HepG2 (cell line): ENCODE measurements at places on chromosomes 2 and 18. TPM values are rescaled to one million over a fixed set of nuclear protein-coding genes. Genes with fewer than 3 reads are reported as not detected.

UCN gene
- 0.36 and 1.2 TPM in 2 replicates for total RNA-seq

POTEJ gene
- total RNA-seq, result 0.04 TPM in 1 of 2 replicates, not detected in the other

GRCh38 chr2:45567974-45568789 lies 42.9 kb downstream of the SRBD1 start:
- H3K4me1 ChIP-seq, result peaks cover 20% of the 10 kb centered on the region
- no peak for DNase-seq
- H3K4me3 ChIP-seq, result no peak overlapping the region
- H3K27ac ChIP-seq, result no peak overlapping the region
- H3K27me3 ChIP-seq, result no peaks in the 10 kb centered on the region

- no peaks in the 10 kb centered on the region for H3K4me1 ChIP-seq
- H3K4me3 ChIP-seq, result no peak overlapping the region
- no peak for DNase-seq
- no peak overlapping the region for H3K27ac ChIP-seq
- H3K27me3 ChIP-seq, result no peaks in the 10 kb centered on the region
Measured at GRCh38 chr2:23221236-23221635, 163.7 kb upstream of the KLHL29 start.

DNA sequence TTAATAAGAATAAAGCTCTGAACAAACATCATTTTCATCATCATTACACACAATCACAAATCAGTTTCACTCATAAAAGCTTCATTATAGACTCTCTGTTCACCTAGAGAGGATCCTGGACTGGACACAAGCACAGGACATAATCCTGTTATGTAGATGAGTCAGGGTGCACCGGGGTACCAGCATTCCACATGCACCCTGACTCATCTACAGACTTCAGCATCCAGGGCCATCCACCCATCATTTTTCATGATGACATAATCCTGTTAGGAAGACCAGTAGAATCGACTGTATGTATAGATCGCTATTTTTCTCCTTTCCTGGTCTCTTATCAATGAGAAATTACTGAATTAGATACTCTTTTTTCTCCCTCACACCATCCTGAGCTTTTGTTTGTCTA lies 73.7 kb upstream of the PIK3C3 start:
- no peaks in the 10 kb centered on the region for H3K27me3 ChIP-seq
- H3K4me3 ChIP-seq, result no peak overlapping the region
- H3K36me3 ChIP-seq, result no peaks in the 10 kb centered on the region
- no peak for DNase-seq
- H3K4me1 ChIP-seq, result no peaks in the 10 kb centered on the region

GRCh38 chr2:12304564-12305171 lies 412.1 kb upstream of the TRIB2 start:
- no peak for DNase-seq
- no peak overlapping the region for H3K4me3 ChIP-seq
- H3K36me3 ChIP-seq, result no peaks in the 10 kb centered on the region
- H3K27ac ChIP-seq, result no peak overlapping the region
- no peaks in the 10 kb centered on the region for H3K27me3 ChIP-seq
- no peaks in the 10 kb centered on the region for H3K4me1 ChIP-seq

- no peaks in the 10 kb centered on the region for H3K36me3 ChIP-seq
- no peaks in the 10 kb centered on the region; the same call in 1 of the 2 replicates for H3K27me3 ChIP-seq
- no peak overlapping the region for H3K4me3 ChIP-seq
- H3K4me1 ChIP-seq, result no peaks in the 10 kb centered on the region
Measured at GRCh38 chr2:222269132-222269531, 29.7 kb downstream of the PAX3 start.

AGAP1 gene
- total RNA-seq, result 21.2 and 21.3 TPM in 2 replicates

- H3K27me3 ChIP-seq, result peaks cover 9% of the 10 kb centered on the region
- no peak overlapping the region for H3K27ac ChIP-seq
- H3K36me3 ChIP-seq, result no peaks in the 10 kb centered on the region
Measured at GRCh38 chr2:241870611-241871537, 1.3 kb downstream of the RTP5 start.

GRCh38 chr2:170241756-170242155 lies 63.8 kb downstream of the MYO3B start:
- no peaks in the 10 kb centered on the region for H3K4me1 ChIP-seq
- no peaks in the 10 kb centered on the region for H3K36me3 ChIP-seq
- DNase-seq, result no peak
- no peak overlapping the region for H3K27ac ChIP-seq
- no peak overlapping the region for H3K4me3 ChIP-seq
- H3K27me3 ChIP-seq, result no peaks in the 10 kb centered on the region; the same call in none of the 2 replicates

- H3K27me3 ChIP-seq, result no peaks in the 10 kb centered on the region
- H3K4me1 ChIP-seq, result no peaks in the 10 kb centered on the region
- no peak for DNase-seq
- no peak overlapping the region for H3K27ac ChIP-seq
Measured at GRCh38 chr18:74645679-74646078, 48.0 kb downstream of the ZNF407 start.

DNA sequence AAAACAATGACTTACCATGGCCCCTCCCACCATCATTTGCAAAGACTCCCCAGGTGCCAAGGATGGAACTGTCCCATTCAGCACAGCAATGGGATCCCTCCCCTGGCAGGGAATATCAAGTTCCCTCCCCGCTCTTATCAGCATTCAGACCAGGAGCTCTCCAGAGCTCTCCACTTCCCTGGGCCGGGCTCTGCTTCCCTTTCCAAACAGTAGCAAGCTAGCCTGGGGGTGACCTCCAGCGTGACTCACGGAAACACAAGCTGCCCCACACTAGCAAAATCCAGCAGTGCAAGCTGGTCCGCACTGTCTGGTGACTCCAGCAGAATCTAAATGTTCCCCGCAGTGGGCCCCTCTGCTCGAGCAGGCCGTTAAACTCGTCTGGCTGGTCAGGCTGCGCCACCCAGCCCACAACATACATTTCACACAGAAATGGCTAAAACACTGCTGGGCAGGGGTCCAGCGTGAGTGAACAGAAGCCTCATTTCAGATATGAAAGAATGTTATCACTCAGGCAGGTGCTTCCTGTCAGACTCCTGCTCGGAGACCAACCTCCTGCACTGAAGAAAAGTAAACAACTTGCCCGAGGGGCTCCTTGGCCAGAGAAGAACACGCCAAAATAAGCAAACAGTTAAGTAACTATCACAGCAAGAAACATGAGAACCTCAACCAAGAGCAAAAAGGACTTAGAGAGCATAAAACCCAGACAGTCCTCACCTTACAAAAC lies 33.9 kb downstream of the STAT1 start:
- H3K4me3 ChIP-seq, result no peak overlapping the region
- H3K27ac ChIP-seq, result no peak overlapping the region
- peaks cover 93% of the 10 kb centered on the region for H3K36me3 ChIP-seq
- DNase-seq, result no peak

CRYGB gene
- total RNA-seq, result not detected in 2 replicates

GRCh38 chr2:70069049-70069448 lies 18.2 kb upstream of the PCBP1 start:
- peak overlapping the region; percentile 40 for H3K27ac ChIP-seq
- H3K36me3 ChIP-seq, result peaks cover 16% of the 10 kb centered on the region
- H3K27me3 ChIP-seq, result no peaks in the 10 kb centered on the region
- H3K4me3 ChIP-seq, result no peak overlapping the region
- H3K4me1 ChIP-seq, result peaks cover 36% of the 10 kb centered on the region
